ENCODE measurements at places on chromosomes 4 and X.

GRCh38 chr4:7336067-7336569 is 98.6 kb downstream of the PSAPL1 start:
- DNase-seq = no peak

DNA sequence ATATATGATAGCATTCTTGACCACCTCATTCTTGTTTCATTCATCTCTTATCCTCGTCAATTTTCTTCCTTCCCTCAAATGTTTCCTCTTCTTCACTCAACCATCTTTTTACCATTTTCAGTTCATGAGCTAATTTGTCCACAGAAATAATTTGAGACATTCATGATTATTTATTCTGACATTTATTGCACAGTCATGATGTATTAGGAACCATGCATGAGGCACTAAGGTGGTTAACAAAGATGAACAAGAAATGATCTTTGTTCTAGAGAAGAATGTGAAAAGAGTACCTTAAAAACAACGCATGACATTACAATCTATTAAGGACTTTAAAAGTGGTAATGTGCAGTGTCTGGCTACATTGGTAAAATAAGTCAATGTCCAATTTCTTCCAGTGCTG is 27.9 kb downstream of the TEC start:
- DNase-seq = no peak

- DNase-seq = no peak
Measured at GRCh38 chr4:124839786-124840390, 127.4 kb upstream of the ANKRD50 start.

DNA sequence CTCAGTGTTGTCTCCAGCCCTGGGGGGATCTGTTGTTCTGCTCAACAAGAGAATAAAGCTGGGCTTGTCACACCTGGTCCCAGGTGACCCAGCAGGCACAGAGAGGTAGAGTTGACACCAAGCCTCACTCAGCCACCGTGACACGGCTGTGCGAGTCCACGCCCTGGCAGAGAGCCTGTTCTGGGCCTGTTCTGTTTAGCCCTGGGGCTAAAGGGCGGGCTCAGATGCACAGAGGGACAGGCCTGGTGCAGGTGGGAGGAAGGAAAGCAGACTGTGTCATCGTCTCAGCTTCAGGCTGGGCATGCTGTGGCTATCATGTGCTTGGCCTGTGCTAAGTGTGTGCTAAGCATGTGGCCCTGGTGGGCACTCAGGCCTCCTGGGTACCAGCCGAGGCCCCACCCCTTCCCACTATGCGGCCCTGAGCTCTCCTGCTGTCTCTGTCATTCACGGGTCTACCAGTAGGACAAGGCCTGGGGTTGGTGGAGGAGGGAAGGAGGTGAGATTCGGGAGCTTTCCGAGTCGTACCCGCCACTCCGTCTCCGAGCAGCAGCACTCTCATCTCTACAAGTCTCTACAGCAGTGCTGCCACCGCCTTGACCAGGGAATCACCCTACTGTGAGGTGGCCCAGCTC is 10.8 kb downstream of the WFS1 start:
- DNase-seq = no peak

- DNase-seq = no peak
Measured at GRCh38 chrX:17601441-17602200, 135.7 kb upstream of the SCML1 start.

GRCh38 chr4:111811661-111812060 is 333.6 kb upstream of the FAM241A start:
- DNase-seq = no peak

- DNase-seq = no peak
Measured at GRCh38 chr4:99827454-99827853, 10.8 kb downstream of the DAPP1 start.

DNA sequence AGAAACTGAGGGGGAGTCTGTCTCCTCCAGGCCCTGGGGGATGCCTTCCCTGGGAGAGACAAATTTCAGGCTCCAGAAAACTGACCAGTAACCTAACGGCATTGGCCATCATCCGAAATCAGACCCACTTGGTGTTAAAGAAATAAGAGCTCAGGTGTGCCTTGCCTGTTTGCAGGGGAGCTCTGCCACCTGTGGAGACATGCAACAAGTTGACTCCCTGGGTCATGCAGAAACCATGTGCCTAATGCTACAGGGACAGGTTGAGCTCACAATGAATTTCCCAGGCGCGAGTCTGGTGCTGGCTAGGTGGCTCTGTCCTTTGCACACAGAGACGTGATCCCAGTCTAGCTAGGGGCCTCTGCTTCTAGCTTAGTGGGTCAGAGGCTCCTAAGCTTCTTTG is 95.8 kb upstream of the KIT start:
- DNase-seq = no peak

- DNase-seq = no peak
Measured at GRCh38 chr4:25246680-25247611, 13.1 kb downstream of the PI4K2B start.

DNA sequence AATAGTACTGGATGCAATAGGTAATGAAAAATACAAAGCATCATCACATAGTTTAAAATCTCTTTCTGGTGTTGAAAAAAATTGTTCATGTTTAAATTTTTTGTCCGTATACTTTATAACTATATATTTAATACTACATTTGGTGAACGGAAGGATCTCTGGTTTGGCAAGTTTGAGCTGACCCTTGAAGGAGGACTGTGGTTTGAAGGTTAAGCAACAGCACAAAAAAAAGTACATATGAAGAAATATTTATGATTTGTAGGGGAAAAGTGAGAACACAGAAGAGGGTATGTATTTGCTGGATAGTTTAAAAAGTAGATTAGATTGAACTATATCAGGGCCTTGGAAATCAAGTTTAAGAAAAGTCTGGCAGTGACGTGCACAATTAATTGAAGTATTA is 13.3 kb downstream of the SRP72 start:
- no peak for DNase-seq

DNA sequence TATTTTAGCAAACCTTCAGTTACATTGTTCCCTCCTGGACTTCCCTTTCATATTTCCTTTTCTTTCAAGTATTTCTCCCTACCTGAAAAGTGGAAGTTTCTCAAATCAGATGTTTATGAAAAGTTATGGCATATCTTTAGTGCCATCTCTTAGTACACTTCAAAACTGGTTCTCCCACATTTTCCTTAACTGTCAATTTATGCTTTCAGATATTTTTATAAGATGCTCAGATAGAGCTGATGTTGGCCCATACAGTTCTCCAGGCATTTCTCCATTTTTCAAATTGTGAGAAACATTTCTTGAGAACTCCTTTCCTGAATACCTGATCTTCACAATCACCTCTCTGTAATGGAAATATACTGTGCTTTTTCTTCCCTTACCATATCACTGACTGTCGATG is 32.5 kb upstream of the AP1AR start:
- DNase-seq = no peak

GRCh38 chr4:74570095-74570494 is 125.2 kb downstream of the AREG start:
- no peak for DNase-seq

- no peak for DNase-seq
Measured at GRCh38 chr4:16027114-16027513, 56.7 kb downstream of the PROM1 start.

DNA sequence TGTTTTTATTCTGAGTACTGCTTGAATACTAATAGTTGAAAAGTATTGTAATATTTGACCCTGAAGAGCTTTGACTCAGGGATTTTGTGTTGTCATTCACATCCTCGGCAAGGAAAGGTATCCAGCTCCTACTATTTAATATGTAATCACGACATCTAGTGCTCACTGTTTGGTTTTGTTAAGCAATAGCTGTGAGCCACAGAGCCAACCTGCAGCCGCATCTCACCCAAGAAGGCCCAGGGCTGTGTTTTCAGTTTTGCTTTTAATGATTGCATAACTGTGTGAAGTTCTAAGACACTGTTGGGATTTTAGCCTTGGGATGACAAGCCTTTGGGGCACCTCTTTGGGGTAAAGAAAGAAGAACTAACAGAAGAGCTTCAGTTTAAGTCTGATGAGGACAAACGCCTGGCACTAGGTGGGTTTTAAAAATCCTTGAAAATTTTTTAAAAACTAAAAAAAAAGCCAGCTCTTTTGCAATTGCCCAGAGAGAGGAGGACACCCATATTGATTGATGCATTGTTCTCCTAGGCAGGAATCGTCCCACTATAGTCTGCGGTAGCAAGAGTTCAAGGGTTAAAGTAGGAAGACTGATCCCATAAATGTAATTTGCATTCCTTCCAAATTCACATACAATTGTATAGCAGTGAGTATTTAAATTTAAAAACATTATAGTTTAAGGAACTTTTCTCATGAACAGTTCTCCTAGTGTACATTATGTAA is 157.8 kb downstream of the RELL1 start:
- DNase-seq = no peak

GRCh38 chr4:113555868-113556267 is 205.7 kb downstream of the CAMK2D start:
- DNase-seq = no peak

DNA sequence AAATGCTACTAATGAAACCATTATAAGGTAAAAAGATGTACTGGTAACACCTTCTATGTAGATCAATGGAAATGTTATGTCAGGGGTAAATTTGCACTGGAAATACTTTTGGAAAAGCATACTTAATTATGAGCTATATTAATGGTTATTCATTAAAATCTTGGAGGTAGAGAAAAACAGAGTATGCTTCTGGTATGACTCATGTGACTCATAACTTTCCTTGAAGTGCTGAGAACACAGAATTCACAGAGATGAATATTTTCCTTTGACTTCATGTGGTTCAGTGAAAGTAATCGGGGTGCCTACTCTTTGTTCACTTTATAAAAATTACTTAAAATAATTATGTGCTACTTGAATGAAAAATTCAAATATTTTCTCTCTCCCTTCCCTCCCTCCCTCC is 254.2 kb downstream of the KCTD8 start:
- no peak for DNase-seq

DNA sequence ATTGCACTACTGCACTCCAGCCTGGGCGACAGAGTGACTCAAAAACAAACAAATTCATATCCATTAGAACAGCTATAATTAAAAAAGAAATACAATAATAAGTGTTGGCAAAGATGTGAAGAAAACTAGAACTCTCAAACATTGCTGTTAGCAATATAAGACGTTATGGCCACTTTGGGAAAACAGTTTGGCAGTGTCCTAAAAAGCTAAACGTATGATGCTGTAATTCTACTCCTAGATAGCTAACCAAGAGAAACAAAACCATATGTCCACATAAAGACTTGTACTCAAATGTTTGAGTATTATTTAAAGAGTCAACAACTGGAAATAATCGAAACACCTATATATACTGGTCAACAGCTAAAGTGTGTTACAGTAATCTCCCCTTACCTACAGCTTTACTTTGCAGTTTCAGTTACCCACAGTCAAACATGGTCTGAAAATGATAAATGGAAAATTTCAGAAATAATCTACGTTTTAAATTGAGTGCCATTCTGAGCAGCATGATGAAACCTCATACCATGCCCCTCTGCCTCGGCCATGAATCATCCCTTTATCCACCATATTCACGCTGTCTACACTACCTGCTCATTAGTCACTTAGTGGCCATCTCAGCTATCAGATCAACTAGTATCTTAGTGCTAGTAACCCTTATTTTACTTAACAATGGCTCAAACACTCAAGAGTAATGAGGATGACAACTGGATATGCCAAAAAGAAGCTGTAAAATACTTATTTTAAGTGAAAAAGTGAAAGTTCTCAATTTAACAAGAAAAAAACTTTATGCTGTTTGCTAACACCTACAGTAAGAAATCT is 4.9 kb downstream of the ELF2 start:
- DNase-seq = no peak

GRCh38 chr4:53365121-53365485 is 758 bp downstream of the SCFD2 start:
- no peak for DNase-seq

DNA sequence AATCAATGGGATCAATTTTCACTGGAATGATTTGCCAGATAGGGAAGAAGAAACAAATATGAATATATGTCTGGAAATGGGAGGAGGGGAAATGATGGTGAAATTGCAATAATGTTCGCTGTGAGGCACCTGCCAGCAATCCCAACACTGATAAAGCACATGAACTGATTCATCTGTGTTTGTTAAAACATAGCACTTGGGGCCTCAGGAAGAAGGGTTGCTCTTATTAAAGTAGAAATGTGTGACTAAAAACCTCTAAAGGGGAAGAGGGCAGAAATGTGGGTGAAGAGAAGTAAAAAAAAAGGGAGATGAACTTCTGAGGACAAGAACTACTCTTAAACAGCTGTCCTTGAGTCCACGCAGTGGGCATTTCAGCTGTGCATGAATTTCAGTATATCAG is 101.4 kb downstream of the C4orf51 start:
- no peak for DNase-seq

- no peak for DNase-seq
Measured at GRCh38 chr4:19987746-19988145, 264.0 kb upstream of the SLIT2 start.

GRCh38 chr4:24664956-24665355 is 80.6 kb upstream of the DHX15 start:
- DNase-seq = no peak

DNA sequence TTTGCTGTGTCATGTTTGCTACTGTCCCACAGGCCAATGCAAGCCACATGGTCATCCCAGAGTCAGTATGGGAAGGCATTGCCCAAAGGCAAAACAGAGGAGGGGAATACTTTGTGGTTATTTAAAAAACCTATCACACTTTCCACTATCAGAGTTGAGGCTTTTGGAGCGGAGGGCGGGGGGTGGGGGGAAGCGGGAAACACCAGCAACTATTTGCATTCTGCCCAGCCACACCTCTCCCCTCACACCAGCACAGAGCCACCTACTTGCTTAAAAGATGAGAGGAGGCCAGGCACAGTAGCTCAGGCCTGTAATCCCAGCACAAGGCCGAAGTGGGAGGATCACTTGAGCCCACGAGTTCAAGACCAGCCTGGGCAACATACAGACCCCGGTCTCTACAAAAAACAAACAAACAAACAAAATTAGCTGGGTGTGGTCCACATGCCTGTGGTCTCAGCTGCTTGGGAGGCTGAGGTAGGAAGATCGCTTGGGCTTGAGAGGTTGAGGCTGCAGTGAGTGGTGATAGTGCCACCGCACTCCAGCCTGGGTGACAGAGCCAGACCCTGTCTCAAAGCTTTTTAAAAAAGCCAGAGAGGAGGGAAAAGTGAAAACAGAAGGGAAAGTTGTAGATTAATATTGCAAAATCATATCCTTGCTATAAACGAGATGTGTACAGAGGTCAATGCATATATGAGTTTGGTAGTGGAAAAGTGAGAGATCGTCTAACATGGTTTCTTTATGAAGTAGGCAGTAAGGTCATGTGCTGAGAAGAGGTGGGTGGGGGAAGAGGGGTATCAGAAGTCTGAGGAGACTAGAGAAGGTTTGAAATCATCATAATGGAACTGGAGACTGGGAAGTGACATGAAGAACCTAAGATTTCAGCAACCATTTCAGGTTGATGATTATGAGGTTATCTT is 1.9 kb upstream of the CHST7 start:
- no peak for DNase-seq

- DNase-seq = no peak
Measured at GRCh38 chrX:119676949-119677653, 15.9 kb downstream of the SEPTIN6 start.

DNA sequence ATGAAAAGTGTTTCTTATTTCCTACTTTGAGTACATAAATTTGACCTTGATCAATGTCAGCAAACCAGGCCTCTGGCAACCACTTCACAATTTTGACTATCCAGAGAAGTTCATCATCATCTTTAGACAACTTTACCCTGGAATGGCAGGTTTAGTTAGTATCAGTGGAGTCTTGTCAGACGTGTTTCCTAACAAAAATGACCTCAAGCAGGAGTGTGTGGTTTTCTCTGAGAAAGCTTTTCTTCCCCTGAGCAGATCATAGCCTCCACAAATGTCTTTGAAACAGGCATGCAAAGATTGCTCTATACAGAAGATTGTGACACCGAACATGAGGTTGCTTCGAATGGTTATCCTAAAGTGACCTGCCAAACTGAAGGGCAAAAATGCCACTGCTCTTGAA is 642.3 kb downstream of the RPA4 start:
- DNase-seq = no peak
